Ecto neural progenitor cell (in vitro differentiated cells): ENCODE measurements at places on chromosomes 13 and 19.

- DNase-seq: no peak
Observed at GRCh38 chr19:58544591-58545285, 874 bp downstream of the TRIM28 start.

- DNase-seq: no peak
Observed at GRCh38 chr13:101575581-101575980, 123.1 kb downstream of the ITGBL1 start.

DNA sequence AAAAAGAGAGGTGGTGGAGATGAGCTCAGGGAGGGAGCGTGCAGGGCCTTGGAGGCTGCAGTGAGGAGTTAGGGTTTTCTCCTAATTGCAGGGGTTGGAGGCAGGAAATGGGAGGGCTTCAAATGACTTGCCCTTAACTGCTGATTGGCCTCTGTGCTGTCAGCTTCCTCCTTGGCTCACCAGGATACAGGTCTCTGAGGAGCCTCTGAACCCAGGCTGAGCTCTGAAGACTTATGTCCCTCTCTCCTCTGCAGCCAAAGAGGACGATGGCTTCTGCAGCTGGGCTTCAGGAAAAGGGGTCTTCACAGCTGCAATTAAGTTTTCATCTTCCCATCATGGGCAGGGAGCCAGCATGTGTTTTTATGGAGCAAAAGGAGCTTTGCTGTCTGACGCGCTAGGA lies 6.7 kb upstream of the RANBP3 start:
- no peak for DNase-seq

GRCh38 chr19:41785653-41786052 lies 10.7 kb upstream of the CEACAM3 start:
- peak; percentile 71 for DNase-seq

GRCh38 chr13:108895220-108895704 lies 265.9 kb downstream of the MYO16 start:
- no peak for DNase-seq

DNA sequence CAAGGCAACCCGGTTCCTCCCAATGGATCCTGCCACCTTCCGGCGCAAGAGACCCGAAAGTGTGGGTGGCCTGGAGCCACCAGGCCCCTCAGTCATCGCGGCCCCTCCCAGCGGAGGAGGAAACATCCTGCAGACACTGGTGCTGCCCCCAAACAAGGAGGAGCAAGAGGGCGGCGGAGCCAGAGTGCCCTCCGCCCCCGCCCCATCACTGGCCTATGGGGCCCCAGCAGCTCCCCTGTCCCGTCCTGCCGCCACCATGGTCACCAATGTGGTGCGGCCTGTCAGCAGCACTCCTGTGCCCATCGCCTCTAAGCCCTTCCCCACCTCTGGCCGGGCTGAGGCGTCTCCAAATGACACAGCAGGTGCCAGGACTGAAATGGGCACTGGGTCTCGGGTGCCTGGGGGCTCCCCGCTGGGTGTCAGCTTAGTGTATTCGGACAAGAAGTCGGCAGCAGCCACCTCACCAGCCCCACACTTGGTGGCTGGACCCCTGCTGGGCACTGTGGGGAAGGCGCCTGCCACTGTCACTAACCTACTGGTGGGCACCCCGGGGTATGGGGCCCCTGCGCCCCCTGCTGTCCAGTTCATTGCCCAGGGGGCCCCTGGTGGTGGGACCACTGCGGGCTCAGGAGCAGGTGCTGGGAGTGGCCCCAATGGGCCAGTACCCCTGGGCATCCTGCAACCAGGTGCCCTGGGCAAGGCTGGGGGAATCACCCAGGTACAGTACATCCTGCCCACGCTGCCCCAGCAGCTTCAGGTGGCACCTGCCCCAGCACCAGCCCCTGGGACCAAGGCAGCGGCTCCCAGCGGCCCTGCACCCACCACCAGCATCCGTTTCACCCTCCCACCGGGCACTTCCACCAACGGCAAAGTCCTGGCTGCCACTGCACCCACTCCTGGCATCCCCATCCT lies 11.2 kb upstream of the PRR19 start:
- DNase-seq: no peak

DNA sequence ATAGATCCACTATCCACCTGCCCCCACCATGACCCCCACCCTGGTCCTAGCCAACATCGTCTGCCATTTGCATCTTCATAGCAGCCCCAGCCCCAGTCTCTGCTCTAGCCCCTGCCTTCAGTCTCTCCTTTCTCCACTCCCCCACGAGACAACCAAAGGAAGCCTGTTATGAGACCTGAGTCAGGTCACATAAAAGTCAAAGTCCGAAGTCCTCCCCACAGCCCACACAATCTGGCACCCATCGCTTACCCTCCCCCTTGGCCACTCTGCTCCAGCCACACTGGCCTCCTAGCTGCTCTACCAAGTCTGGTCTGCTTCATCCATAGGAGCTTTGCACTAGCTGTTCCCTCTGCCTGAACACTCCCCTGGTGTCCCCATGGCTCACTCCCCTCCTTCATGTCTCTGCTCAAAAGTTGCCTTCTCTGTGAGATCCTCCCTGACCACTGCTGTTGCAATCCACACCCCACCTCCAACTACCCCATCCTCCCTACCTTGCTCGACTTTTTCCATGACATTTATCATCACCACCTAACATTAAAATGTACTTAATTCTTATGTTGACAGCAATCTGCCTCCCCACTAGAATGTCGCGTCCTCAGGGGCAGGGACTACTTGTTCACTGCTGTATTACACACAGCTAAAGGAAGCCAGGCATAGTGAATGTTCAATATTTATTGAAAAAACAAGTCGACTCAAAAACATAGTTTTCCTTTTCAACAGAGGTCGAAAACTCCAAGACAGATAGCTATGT lies 1.2 kb upstream of the PLEKHG2 start:
- DNase-seq: no peak

- peak; percentile 65 for DNase-seq
Observed at GRCh38 chr13:41458187-41458760, 924 bp downstream of the RGCC start.

DNA sequence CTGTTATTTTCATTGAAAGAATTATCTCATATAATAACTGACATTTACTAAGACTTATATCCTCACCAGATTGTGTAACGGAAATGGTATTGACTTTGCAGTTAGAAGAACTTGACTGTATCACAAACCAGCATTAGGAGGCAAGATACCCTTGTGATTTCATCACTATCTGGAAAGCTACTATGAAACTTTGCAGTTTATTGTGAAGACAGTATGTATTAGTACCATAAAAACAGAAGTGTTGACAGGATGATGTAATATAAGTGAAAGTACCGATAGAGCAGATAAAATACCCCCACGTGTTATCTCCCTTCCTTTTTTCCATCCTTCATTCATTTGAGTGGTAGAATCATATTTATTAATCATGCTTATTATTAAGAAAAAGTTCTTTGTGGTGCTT lies 365.7 kb upstream of the KLHL1 start:
- DNase-seq: no peak

- DNase-seq: no peak
Observed at GRCh38 chr19:10752237-10752912, 34.5 kb downstream of the DNM2 start.

GRCh38 chr13:111382411-111382810 lies 62.0 kb downstream of the TEX29 start:
- peak; percentile 29 for DNase-seq

GRCh38 chr13:32060401-32060878 lies 28.9 kb downstream of the FRY start:
- DNase-seq: no peak

DNA sequence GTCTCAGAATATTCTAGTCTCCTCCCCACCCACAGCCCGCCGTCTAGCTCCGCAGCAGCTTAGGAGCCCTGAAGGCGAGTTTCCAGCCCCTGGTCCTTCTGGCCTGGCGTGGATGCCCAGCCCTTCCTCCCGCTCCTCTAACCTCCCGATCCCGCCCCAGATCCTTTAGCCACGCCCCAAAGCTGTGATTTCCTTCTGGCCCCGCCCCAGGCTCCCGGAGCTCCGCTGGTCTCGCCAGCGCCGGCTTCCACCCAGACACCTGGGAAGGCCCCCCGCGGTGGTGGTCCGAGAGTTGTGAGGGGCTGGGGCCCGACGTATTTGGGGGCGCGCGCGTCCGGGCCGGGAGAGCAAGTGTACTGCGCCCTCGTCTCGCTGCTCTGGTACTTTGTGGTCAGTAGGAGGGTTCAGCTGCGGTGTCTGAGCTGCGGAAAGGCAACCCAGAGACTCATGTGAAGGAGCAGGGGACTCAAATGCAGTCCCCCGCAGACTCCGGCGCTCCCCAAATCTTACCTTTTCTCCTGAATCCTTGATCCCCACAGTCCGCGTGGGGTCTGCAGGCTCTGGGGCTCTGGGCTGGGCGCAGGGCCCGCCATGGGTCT lies at the start of gene CGB7:
CGB7 (minus strand) TSS at position 114 of the 599 bp plus-strand sequence. CDS start 2,374 bp downstream, outside the sequence.
- peak; percentile 85 for DNase-seq

DNA sequence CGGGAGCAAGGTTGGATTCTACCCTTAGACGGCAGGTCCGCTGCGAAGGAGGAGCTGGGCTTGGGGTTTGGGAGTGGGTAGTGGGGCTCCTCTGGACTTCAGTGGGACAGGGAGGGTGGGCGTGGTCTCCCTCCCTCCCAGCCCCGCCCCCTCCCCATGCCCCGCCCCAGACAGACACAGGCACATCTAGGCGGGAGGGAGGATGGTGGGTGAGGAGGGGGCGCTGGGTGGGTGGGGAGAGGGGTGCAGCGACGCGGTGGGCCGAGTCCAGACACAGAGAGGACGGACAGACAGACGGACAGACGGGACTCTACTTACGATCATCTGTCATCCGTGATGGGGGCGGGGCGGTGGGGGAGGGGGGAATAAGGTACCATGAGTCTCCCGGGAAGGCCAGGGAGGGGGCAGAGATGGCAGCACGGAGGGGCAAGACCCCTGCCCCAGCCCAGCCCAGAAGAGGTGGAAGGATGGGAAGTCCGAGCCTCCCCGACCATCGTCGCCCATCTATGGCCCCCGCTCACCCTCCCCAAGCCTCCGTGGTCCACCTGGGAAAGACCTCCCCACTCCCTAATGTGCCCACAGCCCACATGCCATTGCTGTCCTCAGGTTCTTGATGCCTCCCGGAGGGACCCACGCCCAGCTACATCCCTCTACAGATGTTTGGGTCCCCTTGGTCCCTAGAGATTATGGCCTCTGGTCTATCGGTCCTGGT lies 64.8 kb downstream of the UNC13A start:
- DNase-seq: no peak

- DNase-seq: no peak
Observed at GRCh38 chr13:50339271-50339670, 324.0 kb downstream of the KCNRG start.

DNA sequence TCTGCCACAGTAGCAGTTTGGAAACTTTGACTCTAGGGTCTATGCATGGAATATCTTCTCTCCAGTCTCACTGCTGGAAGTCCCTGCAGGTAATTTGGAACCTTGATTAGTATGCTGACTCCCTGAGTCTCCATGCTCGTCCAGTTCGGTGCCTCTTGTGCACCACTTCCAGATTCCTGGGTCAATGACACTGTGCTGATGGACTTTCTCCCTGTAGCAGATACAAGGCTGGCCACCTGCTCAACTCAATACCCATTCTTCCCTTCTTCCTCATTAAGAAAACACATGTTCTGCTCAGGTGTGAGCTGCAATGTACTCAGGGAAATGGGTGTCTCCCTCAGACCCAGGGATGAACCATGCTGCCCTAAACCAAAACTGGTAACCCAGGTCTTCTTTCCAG lies 99.1 kb downstream of the KL start:
- DNase-seq: no peak

DNA sequence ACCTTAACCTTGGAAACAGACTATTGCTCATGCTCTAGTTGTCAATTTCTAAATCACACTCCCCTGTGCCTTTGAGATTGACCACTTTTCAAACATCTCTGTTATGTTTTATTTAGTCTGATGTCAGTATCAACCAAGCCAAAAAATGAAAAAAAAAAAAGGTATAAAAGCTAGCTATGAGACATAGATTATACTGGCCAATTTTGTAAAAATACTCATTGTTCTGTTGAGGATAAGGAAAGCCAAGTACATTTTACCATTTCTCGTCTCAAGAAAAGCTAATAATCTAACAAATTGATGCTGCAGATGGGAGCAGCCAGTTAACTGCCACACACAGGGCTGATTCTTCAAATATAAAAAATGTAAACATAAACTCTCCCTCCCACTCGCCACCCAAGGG lies 572.6 kb upstream of the KLF12 start:
- no peak for DNase-seq

DNA sequence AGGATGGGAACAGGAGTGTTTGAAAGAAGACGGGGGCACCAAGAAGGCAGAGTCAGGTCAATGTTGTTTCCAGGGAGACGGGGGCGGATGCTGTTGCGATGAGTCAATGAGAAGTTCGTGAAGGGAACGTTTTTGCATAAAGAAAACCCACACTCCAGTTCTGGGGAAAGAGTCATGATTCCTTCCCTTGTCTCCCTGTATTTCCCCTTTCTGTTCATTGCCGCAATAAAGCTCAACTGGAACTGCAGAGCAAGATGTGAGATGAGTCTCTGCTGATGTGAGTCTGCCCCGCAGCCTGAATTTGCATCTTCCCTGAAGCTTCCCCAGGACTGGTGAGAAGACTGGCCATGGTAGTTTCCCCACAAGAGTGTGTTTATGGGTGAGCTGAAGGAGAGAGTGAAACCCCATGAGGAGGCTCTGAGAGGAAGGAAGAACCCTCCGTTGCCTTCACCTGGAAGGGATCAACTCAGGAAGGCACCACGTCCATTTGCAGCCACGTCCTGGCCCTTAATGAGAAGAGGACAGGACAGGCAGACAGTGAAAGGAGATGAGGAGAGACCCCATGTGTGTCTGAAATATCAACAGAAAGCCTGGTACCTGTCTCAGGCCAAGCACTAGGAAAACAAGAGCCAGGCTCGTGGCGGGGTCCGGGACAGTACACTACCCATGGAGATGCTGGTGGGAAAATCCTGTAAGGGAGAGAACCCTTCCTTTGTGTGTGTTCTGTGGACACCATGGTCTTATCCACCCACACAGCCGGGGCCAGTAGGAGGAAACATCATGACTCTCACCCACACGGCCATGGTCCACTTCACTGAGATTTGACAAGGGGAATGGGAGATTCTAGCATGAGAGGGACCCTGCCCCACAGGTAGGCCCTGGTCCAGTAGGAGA lies 13.7 kb downstream of the LILRA1 start:
- no peak for DNase-seq
